ENCODE measurements at places on chromosomes 2 and 18.

GRCh38 chr2:46362667-46363012, 65.4 kb downstream of the EPAS1 start:
- no peak for DNase-seq

- no peak for DNase-seq
Observed at GRCh38 chr2:237300739-237301138, 113.2 kb downstream of the COL6A3 start.

DNA sequence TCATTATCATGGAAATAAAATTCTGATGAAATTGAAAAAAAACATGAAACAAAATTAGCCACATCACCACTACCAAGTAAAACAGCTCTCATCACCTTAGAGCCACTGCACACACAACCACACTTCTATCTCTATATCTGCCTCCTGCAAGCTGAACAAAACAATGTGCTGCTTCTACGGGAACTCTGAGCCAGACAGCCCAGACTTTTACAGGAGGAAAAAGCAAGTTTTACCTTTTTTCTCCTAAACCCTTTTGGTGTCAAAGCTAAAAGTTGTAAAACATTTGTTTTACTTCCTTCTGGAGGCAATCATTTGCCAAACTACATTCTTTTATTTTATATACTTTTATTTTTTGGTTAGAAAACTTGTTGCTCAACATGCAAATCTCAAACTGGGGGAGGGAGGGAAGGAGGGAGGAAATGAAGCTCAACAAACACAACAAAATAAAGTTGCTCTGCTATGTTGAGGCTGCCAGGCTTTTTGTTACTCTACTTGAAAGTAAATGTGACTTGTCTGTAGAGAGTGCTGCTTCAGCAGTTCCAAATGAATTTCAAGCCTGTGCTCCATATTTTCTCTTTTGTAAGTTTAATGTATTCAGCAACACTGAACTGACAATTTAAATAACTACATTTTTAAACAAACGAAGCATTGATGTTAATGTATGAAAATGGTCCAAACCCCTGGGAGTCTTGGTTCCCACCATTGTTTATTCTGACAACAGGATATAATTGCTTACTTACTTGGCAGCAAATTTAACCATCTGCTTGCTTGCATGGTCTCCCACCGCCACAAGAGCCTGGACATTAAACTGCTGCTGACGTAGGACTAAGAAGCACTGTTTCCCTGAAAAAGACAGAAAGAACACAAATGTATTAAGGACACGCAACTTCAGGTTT, 24.5 kb downstream of the DARS1 start:
- DNase-seq: no peak

DNA sequence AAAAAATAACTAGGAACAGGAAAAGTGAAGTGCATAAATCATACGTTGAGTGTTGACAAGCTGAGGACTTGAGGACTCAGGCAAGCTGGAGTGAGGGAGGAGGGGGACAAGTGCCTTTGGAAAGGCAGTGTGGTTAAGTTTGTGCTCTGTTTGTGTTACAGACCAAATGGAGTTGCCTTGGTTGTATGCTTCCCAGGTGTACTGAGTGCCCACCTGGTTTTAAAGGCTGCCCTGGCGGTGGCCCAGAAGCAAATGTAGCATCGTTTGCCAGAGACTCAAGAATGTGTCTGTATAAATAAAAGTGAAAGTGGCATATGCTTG, 240.9 kb downstream of the PRKCE start:
- no peak for DNase-seq

- DNase-seq: no peak
Observed at GRCh38 chr18:32442575-32442974, 28.1 kb downstream of the GAREM1 start.

DNA sequence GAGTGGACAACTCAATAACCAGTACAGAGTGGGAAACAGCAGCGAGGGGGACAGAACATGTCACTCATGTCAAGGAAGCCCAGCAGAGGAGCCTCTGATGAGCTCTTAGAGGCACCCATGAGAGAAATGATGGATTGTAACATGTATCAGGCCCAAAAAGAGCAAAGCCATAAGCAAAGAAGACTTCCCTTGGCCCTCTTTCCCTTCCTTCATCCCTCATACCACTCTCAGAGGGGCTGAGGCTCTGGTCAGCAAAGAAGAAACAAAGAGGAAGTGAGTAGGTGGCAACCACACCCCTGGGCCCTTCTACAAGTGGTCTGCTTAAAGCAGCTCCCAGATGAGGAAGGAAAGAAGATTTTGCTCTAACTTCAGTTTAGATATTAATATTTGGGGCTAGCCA, 112.8 kb downstream of the CDC42EP3 start:
- DNase-seq: no peak

GRCh38 chr2:138013639-138014038, 49.4 kb downstream of the HNMT start:
- DNase-seq: no peak

GRCh38 chr2:240405684-240406313, 29.7 kb upstream of the GPC1 start:
- DNase-seq: no peak

- DNase-seq: no peak
Observed at GRCh38 chr2:168723275-168723899, 79.0 kb upstream of the NOSTRIN start.

GRCh38 chr2:66490588-66491001, 55.7 kb downstream of the MEIS1 start:
- DNase-seq: no peak

DNA sequence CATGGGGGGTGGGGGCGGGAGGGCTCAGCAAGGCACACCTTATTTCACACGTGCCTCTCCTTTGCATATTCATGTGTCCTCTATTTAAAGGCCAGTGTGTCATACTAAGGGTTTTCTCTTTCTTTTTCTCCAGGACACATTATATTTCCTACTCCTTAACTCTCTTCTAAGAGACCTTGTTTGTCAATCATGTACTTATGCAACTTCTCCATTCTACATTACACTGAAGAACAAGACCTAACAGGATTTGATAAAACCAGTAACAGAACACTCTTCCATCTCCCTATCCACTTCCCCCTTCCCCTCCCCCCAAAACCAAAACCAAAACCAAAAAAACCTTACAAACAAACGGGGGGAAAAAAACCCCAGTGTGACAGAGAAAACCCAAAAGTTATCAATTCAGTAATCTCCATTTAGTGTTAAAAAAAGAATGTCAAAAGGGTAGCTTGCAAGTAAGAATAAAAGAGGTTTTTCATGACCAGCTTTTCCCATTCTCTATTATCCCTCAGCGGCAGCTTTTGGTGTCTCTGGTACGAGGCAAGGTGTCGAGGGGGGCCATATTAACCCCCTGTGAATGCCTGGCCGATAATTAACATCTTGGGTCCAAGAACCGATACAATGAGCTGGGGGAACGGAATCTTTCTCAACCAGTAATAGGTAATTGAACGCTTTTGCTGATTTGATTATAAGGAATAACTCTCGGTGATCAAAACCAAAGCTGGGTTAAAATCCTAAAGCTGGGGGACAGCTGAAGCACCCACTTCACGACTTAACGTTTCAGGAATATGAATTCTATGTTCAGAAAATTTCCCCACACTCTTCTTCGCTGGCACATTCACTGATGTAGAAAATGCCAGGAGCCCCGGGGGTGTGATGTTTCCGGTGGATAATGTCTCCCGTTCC, 191.0 kb upstream of the TCF4 start:
- DNase-seq: no peak

GRCh38 chr2:233761040-233761769, 1.1 kb downstream of the UGT1A1 start:
- no peak for DNase-seq

GRCh38 chr2:106094131-106094841, 99.8 kb downstream of the UXS1 start:
- peak; percentile 84 for DNase-seq

DNA sequence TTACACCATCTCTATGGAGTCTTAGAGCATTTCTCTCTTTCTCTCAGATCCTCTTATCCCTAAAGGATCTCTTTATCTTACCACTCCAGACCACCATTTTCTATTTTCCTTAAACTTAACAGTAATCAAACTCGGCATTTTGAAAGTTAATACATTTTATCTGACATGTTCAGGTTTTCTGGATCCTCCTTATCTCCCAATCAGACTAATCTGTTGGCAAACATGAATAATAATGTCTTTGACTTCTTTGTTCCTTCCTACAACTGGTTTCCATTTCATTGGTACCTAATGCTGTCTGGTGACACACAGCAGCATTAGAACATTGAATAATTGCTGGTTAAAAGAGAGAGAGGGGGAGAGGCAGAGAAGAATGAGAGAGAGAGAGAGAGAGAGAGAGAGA, 932.1 kb upstream of the FSHR start:
- no peak for DNase-seq

DNA sequence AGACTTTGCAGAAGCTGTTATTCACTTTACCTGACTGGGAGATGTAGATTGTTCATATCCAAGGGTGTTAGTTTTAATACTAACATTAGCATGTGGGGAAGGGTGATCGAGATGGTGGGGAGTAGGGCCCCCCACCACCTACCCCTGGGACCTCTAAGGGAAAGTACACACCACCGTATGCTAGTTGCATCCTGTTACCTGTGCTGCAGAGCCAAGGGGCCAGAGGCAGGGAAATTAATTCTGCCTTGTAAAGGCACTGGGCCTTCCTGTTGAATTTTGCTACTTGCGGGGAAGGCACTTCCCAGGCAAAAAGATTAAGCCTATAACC, 9.0 kb downstream of the STEAP3 start:
- no peak for DNase-seq

- DNase-seq: no peak
Observed at GRCh38 chr2:231515603-231516002, 14.6 kb downstream of the NMUR1 start.

- DNase-seq: no peak
Observed at GRCh38 chr2:213500881-213501280, 216.6 kb downstream of the SPAG16 start.

- DNase-seq: no peak
Observed at GRCh38 chr2:64543008-64543697, 19.0 kb downstream of the AFTPH start.

DNA sequence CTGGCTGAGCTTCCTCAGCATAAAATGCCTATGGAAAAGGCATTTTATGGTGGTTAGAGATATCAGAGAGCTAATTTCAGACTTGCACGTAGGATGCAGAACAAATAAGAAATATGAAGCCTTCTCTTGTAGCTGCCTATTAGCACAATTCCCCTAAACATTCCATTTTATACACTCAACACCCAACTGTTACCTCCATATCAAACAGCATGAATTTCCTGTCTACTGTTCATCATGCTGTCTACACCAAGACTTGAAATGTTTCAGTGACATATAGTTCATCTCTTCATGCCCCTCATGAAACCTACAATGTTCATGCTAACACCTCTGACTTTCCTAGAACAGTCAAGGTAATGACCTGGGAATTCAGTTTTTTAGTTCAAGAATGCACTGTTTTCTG, 249.9 kb downstream of the PIEZO2 start:
- DNase-seq: no peak

DNA sequence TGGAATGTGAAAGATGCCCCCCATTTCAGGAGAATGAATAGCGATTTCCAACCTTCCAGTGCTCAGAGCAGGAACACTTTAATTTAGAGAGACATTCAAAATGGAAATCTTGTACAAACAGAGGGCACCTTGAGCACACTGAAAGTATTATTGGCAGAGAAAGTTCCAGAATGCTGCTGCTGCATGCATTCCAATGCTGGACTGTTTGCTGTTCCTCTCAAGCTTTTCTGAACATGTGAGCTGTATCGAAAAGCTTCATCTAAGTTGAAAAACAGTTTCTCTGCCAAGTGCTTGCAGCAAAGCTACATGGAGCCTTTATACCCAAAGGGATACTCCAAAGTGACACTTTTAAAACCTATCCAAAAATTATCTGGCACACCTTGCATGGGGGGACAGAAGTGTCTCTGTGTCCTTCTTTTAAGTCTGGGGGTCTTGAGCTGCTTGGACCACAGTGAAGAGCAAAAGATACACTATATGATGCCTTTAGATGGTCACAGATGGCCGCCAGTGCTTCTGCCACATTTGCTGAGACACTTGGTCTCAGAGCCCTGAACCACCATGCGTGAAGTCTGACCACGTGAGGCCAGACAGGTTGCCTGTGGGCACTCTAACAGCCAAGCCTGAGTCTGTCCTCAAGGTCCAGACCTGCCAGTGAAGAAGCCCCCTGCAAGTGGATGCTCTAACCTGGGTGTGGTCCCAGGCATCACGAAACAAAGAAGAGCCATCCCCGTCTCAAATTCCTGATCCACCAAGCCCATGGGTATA, 18.8 kb downstream of the UXS1 start:
- no peak for DNase-seq

DNA sequence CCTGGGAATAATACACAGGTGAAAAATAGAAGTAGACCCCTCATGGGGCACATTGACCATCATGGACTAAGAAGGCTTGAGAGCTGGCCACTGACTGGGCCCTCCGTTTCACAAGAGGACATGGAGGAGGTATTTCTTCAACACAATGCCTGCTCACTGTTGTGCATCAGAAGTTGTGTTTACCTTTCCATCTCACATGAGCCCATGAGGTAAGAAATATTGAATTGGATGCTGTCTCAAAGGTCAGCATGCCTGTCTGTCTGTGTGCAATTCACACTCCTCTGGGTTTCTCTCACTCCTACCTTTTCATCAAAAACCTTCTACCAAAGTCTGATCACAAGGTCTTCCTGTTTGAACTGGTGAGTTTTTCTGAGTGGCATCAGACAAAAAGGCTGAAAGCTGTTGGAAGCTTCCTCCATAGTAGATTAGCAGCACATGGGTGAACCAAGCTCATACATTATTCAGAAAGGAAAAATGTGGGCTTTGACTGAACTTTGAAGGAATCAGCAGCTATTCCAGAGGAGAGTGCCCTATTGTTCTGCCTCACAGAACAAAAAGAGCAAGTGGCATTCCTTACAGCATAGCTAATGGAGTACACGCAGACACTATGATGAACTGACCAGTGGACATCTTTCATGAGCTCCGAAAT, 143.2 kb upstream of the RND3 start:
- DNase-seq: no peak

DNA sequence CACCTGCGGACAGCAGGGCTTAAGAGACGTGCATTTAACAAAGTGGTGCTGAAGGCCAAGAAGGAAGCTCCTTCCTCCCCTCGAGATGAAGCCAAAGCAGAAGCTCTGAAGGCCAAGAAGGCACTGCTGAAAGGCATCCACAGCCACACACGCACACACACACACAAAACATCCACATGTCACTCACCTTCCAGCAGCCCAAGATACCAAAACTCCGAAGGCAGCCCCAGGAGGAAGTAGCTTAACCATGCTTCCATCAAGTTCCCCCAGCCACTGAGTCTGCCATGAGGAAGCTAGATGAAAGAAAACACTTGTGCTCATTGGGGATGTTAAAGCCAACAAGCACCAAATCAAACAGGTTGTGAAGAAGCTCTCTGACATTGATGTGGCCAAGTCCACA, 175.7 kb upstream of the POU3F3 start:
- DNase-seq: no peak

DNA sequence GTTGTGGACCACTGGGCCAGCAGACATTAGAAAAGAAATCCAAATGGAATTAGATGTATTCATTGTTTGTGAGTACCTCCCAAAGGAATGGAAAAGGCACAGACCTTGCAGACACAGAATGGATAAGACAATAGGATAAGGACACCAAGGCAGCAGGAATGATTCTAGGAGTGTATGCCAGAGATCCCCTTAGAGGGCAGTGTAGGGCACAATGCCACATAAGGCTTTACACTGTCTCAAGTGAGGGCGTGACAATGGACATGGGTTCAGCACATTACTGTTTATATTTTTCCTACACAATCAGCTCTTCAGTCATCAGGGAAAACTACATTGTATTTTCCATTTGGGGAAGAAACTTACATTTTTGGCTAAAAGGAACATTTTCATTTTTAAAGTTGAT, 250.9 kb downstream of the PTH2R start:
- no peak for DNase-seq

- DNase-seq: no peak
Observed at GRCh38 chr2:65939687-65940086, 495.2 kb upstream of the MEIS1 start.

Measured in T-cell (primary cell).